ENCODE measurements at places on chromosomes 4 and X. TPM values are rescaled to one million over a fixed set of nuclear protein-coding genes. Genes with fewer than 3 reads are reported as not detected.

GRCh38 chr4:80492761-80493160 is 157.2 kb downstream of the CFAP299 start:
- peak; percentile 59 for DNase-seq

DNA sequence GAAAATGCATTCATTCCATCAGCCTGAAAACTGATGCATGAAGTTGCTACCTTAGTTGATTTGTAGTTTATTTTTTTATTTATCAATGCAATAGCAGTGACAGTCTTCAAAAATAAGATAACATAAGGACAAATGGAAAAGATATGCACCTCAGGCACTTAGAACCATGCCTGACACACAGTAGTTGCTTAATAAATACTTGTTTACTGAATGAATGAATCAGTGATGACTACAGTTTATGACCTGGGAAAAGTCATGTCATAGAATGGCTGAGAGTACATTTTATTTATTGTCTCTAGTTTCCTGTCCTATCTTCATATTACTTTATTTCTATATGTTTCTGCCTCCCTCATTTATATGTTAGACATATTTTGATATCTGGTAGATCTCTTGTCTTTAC is 171.8 kb downstream of the TLL1 start:
- DNase-seq = no peak

The PHEX gene
- not detected for polyA plus RNA-seq

The WNK3 gene
- polyA plus RNA-seq = 0.26 TPM

All from naive thymus-derived CD8-positive, alpha-beta T cell (primary cell).